ENCODE measurements at places on chromosomes 5 and 9.

- DNase-seq, result no peak
Observed at GRCh38 chr9:89428901-89429890, 68.7 kb downstream of the SEMA4D start.

- DNase-seq, result no peak
Observed at GRCh38 chr9:98410185-98410697, 154.8 kb upstream of the TBC1D2 start.

GRCh38 chr9:132063281-132063680, 16.4 kb downstream of the MED27 start:
- no peak for DNase-seq

GRCh38 chr5:62256161-62257019, 49.6 kb upstream of the KIF2A start:
- DNase-seq, result no peak

DNA sequence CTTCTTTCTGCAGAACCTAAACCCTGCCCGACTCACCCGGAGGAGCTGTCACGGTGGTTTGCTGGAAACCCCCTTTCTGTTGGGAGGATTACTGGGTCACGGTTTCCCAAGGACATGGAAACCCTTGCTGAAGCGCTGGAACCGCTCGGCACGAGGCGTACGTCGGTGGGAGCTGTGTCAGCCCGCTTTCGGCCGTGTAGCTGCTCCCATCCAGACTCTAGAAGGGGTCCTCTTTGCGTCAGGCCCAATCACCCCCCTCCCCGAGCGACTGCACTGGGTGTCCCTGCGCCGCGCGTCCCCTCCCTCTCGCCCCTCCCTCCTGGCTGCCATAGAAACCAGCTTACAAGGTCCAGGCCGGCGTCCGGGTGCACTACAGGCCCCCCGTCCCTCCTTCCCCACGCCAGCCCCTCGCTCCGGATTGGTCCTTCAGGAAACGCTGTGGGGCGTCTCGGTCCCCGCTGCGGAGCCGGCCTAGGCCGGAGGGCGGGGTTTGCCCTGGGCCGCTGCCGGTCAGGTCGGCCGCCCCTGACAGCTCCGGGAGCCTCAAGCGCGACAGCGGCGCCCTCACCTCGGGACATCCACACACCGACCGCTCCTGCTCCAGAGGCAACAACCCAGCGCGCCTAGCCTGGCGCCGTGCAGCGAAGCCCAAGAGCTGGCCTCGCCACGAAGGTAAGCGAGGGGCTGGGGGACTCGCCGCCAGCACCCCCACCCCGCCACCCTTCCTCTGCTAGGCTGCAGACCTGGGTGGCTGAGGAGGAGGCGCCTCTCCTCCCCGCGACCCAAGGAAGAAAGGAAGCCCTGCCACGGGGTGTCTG, at the start of gene NIM1K:
NIM1K (plus strand) TSS at position 486 of the 818 bp plus-strand sequence. CDS start 53,551 bp downstream, outside the sequence.
- peak; percentile 34 for DNase-seq

- no peak for DNase-seq
Observed at GRCh38 chr5:6759983-6760382, 46.8 kb downstream of the TENT4A start.

- DNase-seq, result no peak
Observed at GRCh38 chr9:18124760-18125159, 349.2 kb upstream of the ADAMTSL1 start.

DNA sequence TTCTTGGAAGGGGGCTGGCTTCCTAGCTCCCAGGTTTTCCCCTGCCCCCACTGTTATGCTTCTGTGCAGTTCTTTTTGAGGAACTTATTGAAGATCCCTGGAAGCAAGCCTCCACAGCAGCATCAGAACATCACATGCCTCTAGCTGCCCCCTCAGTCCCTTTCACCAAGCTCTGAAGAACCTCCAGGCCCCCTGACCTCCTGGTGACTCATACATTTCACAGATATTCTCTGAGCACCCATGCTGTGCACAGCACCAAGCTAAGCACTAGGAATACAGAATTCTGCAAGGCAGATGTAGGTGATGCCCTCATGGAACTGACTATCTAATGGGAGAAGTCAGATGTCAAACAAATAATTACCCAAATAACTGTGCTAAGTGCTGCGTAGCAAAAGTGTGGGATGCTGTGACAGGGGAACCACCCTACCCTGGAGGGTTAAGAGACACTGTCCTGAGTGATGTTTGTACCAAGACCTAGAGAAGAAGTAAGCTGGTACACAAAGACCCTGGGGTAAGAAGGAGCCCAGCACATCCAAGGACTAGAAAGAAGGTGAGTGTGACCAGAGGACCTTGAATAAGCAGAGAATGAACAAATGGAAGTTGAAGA, 213.7 kb upstream of the NR4A3 start:
- no peak for DNase-seq

DNA sequence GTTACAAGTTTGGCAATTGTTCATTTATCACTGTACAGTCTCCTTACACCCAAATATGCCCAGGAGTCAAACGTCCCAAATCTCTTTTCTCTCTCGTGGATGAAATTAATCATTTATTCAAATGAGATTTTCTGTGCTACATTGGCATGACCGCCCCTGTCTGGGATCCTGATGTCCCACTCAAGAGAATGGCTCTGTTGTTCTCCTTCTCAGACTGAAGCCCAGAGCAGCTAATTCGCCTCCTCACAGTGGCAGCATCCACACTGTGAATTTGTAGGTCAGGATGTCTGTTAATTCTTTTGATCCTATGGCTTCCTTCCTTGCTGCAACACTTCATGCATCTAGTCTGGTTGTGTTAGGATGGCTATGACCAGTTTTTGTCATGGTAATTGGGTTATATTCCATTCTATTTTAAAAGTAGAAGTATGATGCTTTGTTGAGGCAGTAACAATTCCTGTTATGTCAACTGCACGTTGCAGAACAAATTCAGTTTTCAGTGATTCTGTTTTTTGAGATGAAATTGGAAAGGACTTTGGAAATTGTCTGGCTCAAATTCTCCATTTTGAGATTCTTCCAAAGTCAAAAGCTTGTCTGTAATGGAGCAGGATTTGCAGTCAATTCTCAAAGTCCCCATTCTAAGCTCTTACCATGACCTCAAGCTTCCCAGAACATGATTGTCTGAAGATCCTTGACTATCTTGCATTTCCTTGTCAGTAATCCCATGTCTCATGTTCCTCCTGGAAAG, 141.5 kb upstream of the GAS1 start:
- no peak for DNase-seq

DNA sequence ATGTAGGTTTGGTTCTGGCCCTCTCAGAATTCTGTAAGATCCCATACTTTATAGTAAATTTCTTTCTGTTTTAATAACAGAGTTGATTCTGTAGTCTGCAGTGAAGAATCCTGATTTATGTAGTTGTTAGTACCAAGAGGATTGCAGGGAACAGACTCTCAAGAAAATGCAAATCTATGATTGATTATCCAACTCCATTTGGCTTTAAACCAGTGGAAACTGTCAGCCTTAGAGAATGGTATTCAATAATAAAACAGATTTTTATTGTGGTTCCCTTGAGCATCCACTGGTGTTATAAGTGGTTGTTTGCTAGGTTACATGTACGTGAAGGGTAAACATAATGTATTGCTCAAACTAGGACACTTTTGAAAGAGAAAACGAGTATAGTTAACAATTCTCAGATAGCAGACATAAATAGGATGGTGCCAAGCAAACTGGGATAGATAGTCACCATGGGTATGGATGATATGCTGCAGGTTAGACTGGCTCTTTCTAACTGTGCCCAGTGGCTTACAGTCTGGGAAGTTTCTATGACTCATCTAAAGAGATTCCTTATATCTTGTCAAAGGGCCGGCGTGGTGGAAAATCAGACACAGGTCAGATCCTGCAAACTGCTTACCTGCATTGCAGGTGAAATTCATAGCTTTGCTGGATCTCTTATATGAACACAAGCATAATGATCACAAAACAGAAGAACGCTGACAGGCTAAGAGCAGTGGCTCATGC, 41.7 kb upstream of the RPS23 start:
- no peak for DNase-seq

DNA sequence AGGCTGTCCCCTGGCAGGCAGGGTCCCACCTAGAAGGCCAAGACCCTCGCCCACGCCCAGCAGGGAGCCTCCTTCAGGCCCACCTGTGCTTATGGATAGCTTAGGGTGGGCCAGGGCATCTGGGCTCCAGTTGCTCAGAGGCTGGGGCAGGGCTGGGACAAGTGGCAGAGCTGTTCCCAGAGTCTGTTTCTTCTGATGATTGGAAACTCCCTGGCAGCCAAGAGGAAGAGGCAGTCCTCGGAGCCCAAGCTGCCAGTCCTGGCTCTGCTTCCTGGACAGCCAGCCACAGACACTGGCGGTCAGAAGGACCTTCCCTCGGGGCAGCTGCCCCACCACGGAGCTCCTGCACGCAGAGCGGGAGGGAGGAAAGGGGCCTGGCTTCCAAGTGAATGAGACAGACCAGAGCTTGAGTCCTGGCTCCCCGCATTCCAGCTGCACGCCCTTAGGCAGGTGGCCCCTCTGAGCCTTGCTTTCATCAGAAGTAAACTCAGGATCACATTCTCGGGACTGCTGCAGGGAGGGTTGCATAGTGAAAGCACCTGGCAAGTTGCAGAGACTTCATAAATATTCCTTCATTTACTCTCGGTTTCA, 37.9 kb upstream of the GABRP start:
- DNase-seq, result no peak
